ENCODE measurements at places on chromosomes 5 and 9. TPM values are rescaled to one million over a fixed set of nuclear protein-coding genes. Genes with fewer than 3 reads are reported as not detected.

DNA sequence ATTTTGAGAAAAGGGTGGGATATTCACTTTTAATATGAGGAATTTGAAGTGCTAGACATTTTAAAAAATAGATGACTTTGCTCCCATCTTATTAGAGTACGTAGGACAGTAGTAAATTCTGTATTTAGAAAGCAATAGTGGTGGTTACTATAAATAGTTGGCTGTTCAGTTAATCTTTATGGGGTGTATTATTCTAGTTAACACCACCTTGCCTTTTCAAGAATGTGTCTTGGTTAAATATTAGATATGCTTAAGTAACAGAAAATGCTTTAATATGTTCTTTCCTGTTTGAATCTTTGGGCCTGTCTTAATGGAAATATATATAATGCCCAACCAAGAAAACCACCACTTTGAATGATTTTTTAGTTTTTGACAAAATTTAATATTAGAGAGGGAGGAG, 608.7 kb upstream of the FAM174A start:
- no peaks in the 10 kb centered on the region for H3K36me3 ChIP-seq
- DNase-seq, result no peak
- H3K4me1 ChIP-seq, result no peaks in the 10 kb centered on the region
- H3K27me3 ChIP-seq, result no peaks in the 10 kb centered on the region
- no peak overlapping the region for H3K27ac ChIP-seq

PHYKPL gene
- total RNA-seq, result 27.4 TPM

FBP1 gene
- 2.5 TPM for total RNA-seq

GRCh38 chr5:53253421-53253871, 143.9 kb upstream of the MOCS2 start:
- no peaks in the 10 kb centered on the region for H3K27me3 ChIP-seq
- no peak for DNase-seq
- no peak overlapping the region for H3K27ac ChIP-seq
- H3K4me3 ChIP-seq, result no peak overlapping the region
- H3K4me1 ChIP-seq, result peaks cover 12% of the 10 kb centered on the region

GRCh38 chr5:10853154-10853553, 92.1 kb upstream of the DAP start:
- H3K36me3 ChIP-seq, result no peaks in the 10 kb centered on the region
- no peak overlapping the region for H3K4me3 ChIP-seq
- peak; percentile 74 for DNase-seq
- H3K4me1 ChIP-seq, result peaks cover 11% of the 10 kb centered on the region
- H3K27ac ChIP-seq, result no peak overlapping the region

TRIM14 gene
- 6.1 TPM for total RNA-seq

DNA sequence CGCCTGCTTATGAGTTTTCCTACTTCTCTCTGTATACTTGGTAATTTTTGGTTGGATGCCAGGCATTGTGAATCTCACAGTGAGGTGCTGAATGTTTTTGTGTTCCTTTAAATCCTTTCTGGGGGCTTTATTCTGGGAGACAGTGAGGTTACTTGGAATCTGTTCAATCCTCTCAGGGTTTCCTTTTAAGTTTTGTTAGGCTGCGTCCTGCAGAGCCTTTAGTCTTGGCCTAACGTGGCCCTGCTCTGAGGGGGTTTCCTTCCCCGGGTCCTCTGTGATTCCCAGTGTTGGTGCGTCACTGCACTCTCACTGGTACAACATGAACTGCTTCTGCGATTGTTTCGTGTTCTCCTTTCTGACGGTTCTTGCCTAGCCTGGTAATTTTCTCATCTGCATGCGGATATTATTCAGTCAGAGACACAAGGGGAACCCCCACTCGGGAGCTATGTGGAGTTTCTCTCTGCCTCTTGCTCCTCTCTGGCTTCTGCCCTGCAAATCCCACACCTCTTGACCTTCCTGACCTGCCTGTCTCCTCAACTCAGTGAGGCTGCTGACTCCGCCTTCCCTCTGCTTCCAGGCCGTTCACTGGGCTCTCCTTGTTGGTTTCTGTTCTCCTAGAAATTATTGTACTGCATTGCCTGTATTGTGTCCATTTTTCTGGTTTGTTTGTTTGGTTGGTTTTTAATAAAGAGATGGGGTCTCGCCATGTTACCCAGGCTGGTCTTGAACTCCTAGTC, 128.1 kb downstream of the DAB2IP start:
- peaks cover 72% of the 10 kb centered on the region for H3K36me3 ChIP-seq
- DNase-seq, result no peak
- H3K27ac ChIP-seq, result peak overlapping the region; percentile 64

DNA sequence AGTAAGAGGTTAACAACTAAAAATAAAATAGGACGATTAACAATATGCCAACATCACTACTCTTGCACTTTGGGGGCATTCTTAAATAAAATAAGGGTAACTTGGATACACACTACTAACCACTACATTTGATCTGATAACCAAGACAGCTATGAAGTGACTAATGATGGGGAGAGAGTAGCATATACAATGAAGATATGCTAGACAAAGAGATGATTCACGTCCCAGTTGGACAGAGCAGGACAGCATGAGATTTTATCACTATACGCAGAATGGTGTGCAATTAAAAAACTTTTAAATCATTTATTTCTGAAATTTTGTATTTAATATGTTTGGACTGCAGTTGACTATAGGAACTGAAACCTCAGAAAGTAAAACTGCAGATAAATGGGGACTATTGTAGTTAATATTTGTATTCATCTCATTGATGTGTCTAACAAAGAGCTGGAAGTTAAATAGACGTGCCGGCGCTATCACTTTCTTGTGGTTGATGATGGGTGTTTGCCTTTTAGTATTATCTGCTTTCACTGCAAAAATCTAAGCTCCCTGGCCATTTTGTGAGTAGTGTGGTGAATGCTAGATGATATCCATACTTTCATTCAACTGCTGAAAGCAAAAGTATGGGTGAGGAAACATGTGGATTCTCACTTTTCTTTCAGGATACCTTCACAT, 18.7 kb downstream of the GIN1 start:
- H3K4me1 ChIP-seq, result no peaks in the 10 kb centered on the region
- H3K27ac ChIP-seq, result no peak overlapping the region
- no peak overlapping the region for H3K4me3 ChIP-seq
- no peaks in the 10 kb centered on the region for H3K27me3 ChIP-seq
- no peak for DNase-seq
